Right lung (tissue), 10 donors: ENCODE measurements at places on chromosomes 2 and 18. TPM values are rescaled to one million over a fixed set of nuclear protein-coding genes. Genes with fewer than 3 reads are reported as not detected.

Gene ACTG2
- 110 TPM for polyA plus RNA-seq

Gene CYBRD1
- 92.9 TPM for polyA plus RNA-seq

Gene ZRANB3
- 10.9 TPM for polyA plus RNA-seq

Gene TMEM200C
- 4.2 TPM for polyA plus RNA-seq

Gene MAP3K19
- polyA plus RNA-seq, result 0.90 TPM

Gene REG3G
- polyA plus RNA-seq, result not detected

Gene CNGA3
- polyA plus RNA-seq, result 0.15 TPM

Gene REG1B
- not detected for polyA plus RNA-seq

Gene HS6ST1
- 36.1 TPM for polyA plus RNA-seq

Gene ATP6V1B1
- 5.8 TPM for polyA plus RNA-seq

Gene FHOD3
- 2.1 TPM for polyA plus RNA-seq

Gene SCYGR4
- 0.14 TPM for polyA plus RNA-seq

Gene AGAP1
- polyA plus RNA-seq, result 14.7 TPM

Gene CD226
- polyA plus RNA-seq, result 2.0 TPM

Gene BCL2
- polyA plus RNA-seq, result 11.1 TPM

DNA sequence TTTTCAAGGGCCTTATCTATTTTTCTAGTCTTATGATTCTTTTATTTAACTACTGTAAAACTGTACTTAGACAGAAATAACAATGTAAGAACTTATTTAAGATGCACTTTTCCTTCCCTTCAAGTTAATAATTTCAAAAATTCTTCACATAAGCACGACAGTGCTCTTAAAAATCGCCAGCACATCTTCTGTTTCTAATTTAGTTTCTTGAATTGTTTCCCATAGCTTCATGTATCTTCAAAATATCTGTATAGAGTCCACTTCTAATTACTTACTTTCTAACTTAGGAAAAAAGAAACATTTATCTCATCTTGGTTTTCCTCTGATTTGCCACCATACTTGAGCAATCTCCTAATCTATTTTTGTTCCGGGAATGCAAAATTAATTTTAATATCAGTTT lies 196.1 kb downstream of the BABAM2 start:
- no peak for DNase-seq

DNA sequence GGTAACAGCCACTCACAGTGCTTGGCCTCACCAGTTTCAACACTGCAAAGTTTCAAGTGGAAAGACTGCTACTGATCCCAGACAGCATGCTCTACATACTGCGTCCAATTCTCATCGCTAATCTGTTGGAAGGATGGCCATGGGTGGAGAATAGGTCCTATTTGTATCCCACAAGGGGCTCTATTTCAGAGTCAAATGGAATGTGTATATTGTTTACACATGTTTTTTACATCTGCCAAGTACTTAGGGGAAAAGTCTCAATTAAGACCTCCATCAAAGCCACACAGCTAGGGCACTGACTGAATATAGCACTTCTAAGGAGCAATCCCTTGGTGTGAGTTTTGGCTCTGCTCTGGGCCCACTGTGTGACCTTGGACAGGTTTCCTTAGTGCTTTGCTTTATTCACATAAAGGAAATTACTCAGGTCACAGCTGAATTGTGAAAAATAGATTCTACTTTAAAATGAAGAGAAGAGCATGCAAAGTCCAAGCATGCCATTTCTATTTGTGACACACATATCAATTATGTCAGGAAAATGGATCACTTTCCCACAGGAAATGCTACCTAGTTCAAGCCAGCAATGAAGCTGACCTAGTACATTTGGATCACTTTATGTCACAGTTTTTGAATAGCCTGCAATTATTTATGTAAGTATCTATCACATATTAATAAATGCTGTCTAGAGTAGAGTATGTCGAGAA lies 112.9 kb upstream of the STK17B start:
- no peak for DNase-seq

DNA sequence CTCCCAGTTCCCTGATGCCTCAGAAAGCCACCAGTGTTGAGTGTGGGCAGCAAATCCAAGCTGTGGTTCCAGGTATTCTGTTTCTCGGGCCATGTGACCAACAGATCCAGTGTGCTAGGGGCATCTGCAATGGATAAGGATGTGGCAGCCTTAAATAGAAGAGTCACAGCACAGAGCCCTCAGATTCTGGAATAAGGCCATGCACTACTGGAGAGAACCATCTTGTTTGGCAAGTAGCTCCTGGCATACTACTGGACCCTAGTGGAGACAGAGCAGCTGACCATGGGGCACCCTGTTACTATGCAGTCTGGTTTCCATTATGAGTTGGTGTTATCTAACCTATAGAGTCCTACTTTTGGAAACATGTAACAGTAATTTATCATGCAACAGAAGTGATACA lies 53.3 kb upstream of the ZBTB7C start:
- DNase-seq, result no peak

DNA sequence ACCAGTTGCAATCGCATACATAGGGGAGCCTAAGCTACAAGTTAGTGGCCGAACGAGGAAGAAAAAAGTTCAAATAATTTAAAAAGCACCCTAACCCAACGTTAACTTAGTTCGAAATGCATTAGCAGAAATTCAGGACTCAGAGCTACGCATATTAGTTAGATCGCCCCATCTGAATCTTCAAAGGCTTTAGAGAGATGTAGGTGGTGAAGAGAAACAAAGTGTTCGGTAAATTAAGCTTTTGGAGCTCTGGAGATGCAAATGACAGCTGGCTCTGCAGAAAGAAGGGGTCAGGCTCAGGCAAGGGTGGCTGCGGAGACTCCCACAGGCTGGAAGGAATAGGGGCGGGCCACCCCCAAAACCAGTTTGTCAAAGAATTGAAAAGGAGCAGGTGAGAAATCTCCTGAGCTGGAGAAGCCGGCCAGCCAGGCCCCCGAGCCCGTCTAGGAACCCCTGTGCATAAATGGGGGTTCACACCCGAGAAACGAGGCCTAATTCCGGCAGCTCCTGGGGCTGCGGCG lies 621 bp downstream of the TXNL1 start:
- no peak for DNase-seq

GRCh38 chr2:125516496-125517109 lies 1139.4 kb upstream of the GYPC start:
- DNase-seq, result no peak

DNA sequence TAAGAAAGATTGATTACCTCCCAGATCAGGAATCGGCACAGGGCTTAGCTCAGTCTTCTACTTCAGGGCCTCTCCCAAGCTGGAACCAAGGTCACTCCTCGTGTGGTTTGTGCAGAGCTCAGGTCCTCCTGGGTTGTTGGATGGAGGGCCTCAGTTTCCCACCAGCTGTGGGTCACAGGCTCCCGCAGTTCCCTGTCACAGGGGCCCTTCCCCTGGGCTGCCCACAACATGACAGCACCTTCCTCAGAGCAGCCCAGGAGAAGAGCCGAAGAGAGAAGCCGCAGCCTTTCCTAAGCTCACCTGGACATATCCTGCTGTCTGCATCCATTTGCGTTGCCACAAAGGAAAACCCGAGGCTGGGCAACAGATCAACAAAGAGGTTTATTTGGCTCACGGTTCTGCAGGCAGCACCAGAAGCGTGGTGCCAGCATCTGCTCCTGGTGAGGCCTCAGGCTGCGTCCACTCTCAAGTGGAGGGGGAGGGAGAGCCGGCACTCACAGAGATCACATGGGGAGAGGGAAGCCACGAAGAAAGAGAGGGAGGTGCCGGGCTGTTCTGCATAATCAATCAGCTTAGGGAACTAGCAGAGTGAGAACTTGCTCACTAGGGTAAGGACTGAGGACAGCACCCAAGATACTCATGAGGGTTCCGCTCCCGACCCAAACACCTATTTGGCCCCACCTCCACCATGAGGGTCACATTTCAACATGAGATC lies 13.0 kb upstream of the ALLC start:
- DNase-seq, result no peak

- no peak for DNase-seq
Measured at GRCh38 chr2:227759411-227760118, 13.9 kb downstream of the SCYGR8 start.

- no peak for DNase-seq
Measured at GRCh38 chr2:86275962-86276361, 61.5 kb downstream of the REEP1 start.

- DNase-seq, result no peak
Measured at GRCh38 chr18:70132999-70133398, 72.5 kb downstream of the RTTN start.

GRCh38 chr2:105935063-105935462 lies 190.4 kb downstream of the NCK2 start:
- DNase-seq, result no peak

GRCh38 chr2:66845307-66845706 lies 410.4 kb downstream of the MEIS1 start:
- DNase-seq, result no peak

- DNase-seq, result peak; percentile 23
Measured at GRCh38 chr18:9951022-9951859, 37.4 kb downstream of the VAPA start.

- DNase-seq, result peak; percentile 71
Measured at GRCh38 chr18:63322908-63323634, 3.5 kb upstream of the BCL2 start.

DNA sequence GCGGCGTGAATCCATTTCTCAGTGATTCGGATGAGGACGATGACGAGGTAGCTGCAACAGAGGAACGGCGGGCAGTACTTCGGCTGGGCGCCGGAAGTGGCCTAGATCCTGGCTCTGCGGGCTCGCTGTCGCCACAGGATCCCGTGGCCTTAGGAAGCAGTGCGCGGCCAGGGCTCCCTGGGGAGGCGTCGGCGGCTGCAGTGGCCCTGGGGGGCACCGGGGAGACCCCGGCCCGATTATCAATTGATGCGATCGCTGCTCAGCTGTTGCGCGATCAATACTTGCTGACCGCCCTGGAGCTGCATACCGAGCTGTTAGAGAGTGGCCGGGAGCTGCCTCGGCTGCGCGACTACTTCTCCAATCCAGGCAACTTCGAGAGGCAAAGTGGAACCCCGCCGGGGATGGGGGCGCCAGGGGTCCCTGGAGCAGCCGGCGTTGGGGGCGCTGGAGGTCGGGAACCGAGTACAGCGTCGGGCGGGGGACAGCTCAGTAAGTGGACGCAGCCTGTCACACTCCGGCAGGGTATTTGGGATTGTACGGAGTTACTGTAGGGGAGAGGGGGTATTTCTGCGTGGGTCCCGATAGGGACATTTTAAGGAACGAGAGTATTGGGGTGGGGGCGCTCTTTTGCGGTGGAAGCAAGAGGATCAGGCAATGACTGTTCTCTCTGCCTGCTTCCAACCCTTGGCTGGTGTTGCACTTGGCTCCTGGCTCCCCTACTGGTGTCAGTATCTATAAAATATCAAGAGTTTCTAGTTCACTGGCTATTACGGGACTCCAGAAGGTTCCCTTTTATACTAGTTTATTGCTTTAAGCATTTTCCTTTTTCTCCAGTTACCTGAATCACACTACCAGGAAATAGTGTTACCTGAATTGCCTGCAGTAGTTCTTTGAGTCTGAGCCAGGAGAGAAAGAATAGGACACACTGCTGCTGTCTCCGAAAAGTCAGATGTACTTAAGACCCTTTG lies 772 bp downstream of the RELCH start:
- DNase-seq, result peak; percentile 5

- peak; percentile 70 for DNase-seq
Measured at GRCh38 chr2:9474361-9475057, at the start of gene IAH1. Gene IAH1 (plus strand): TSS chr2:9474551. CDS start chr2:9474567, 16 bp downstream.

- no peak for DNase-seq
Measured at GRCh38 chr18:46179306-46179705, 75.1 kb downstream of the HAUS1 start.

DNA sequence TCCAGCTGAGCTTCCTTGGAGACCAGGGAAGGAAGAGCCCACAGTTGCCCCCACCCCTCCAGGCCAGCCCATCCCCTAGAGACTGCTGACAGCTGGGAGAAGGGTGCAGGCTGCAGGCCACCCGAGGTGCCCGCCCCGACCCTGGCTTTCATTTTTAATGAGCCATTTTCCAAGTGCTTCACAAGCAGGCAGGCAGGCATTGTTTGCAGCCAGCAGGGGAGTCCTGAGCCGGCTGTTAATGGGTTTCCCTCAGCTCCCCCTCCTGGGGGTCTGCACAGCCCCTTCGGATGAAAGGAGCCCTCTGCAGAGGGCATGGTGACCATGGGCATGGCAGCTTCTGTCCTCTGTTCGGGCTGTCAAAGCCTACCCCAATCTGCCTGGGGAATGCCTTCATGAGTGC lies 94.5 kb downstream of the ZBTB7C start:
- DNase-seq, result no peak

DNA sequence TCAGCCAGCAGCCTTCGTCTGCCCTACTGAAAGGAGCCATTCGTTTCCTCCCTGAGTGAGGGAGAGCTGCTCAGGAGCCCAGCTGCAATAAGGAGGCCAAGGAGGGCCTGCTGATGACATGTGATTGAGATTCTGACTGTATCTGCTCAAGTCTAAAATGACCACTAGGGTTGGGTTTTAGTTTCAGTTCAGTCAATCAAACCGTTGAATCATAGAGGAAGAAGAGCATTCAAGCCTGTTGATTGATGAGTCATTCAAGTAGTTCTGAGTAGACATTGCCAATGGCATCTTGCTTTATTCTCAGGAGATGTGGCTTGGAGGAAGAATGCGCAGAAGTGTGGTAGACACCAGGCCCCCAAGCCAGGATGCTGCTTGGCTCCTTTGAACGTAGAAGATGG lies 19.9 kb upstream of the BCL2L11 start:
- no peak for DNase-seq

GRCh38 chr2:38116762-38117161 lies 40.8 kb upstream of the CYP1B1 start:
- no peak for DNase-seq

DNA sequence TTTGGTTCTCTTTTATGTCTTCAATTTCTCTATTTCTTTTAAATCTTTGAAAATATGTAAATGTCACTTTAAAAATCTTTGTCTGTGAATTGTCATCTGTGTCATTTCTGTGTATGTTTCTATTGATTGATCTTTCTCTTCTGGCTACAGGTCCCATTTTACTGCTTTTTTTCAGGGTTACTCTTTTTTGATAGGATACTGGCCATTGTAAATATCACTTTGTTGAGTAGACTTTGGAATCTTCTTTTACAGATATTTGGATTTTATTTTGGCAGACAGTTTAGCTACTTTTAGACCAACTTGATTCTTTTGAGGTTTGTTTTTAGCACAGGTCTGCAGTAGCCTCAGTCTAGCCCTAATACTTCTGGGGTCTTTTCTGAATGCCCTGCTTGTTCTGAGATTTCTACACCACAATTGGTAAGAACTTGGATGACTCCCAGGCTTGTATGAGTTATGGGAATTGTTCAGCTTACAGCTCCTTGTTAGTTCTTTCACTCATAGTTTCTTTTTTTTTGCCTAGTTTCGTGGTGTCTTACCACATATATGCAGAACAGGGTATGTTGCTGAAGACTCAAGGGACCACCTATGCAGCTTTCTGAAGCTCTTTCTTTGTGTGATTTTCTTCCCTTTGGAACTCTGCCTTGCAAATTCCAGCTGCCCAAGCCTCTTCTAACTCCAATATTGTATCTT lies 122.2 kb downstream of the QPCT start:
- no peak for DNase-seq

DNA sequence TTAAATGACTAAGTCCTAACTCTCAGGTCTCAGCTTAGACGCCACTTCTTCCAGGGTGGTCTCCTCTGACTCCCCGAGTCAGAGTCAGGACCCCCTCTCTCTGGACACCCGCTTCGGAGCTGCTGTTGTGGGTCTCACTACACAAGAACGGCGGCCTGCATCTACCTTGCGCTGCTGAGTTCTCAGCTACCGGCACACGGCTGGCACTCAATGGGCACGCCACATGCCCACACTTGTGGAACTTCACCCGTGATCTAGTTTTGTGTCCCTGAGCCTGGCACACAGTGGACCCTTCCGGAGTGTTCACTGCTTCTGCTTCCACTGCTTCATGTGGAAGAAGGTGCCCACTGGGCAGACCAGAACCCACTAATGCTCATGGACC lies 58.3 kb upstream of the ID2 start:
- no peak for DNase-seq

- DNase-seq, result no peak
Measured at GRCh38 chr2:11827547-11827946, 81.1 kb downstream of the LPIN1 start.

GRCh38 chr2:2466534-2466933 lies 135.5 kb upstream of the MYT1L start:
- DNase-seq, result no peak
